Nephron progenitor cell (in vitro differentiated cells): ENCODE measurements at places on chromosomes 3 and 15.

DNA sequence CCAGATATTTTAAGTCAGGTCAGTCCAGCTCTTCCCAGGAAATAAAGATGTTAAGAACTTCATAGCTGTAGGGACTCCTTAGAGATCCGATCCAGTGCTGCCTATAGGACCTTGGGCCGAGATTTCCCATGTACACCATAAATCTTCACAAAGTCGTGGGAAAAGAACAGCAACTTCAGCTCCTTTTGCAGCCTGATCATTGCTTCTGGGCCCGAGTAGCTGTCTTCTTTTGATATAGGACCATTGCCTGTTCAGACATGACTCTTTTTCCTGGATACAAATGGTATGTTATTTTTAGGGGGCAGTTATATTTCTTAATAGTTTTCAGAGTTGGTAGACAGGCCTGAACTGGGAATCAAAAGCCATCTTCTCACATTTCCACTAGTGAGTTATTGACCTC lies 20.5 kb downstream of the IL1RAP start:
- DNase-seq, result peak; percentile 8

GRCh38 chr3:114582929-114583328 lies 289.1 kb downstream of the TIGIT start:
- DNase-seq, result no peak

GRCh38 chr3:49177073-49177472 lies 5.7 kb downstream of the KLHDC8B start:
- DNase-seq, result no peak

DNA sequence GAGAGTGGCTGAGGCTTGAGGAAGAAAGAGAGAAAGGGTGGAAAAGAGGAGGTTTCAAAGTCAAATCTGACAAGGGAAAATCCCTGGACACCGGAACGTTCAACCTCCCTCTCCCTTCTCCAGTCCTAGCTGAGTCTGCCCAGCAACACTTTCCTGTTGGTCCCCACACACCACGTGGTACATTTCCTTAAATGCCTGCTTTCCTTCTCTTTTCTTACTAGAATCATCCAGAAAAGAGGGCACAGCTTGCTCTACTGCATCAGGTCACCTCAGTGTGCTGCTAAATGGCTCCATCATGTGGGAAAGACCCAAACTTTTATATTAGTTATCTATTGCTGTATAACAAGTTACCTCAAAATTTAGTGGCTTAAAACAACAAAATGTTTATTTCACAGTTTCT lies 181.2 kb downstream of the NECTIN3 start:
- DNase-seq, result no peak

DNA sequence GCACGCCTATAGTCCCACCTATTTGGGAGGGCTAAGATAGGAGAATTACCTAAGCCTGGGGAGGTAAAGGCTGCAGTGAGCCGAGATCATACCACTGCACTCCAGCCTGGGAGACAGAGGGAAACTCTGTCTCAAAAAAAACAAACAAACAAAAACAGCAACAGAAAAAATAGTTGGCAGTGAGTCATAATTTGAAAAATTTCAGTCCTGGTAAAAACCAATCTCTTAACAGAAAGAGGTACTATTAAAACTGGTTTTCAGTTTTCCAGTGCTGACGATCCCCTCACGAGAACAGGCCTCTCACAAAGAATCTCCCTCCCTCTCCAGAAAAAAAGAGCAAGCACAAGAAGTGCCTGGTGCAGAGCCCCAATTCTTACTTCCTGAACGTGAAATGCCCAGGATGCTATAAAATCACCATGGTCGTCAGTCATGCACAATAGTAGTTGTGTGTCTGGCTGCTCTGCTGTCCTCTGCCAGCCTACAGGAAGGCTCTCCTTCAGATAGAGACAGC lies 22.8 kb upstream of the MAP4 start:
- DNase-seq, result no peak

- DNase-seq, result no peak
These were observed 70.1 kb downstream of the CADPS start for GRCh38 chr3:62805106-62805505.
